Left lung (tissue), 14 donors: ENCODE measurements at places on chromosomes 3 and 15. TPM values are rescaled to one million over a fixed set of nuclear protein-coding genes. Genes with fewer than 3 reads are reported as not detected.

Gene TMEM266
- polyA plus RNA-seq = 2.5 TPM

Gene SH2D7
- polyA plus RNA-seq = 0.58 TPM

Gene AP3B2
- 2.0 TPM for polyA plus RNA-seq

Gene PTX3
- polyA plus RNA-seq = 39.8 TPM

Gene RRP9
- 19.3 TPM for polyA plus RNA-seq

Gene POC1A
- 8.0 TPM for polyA plus RNA-seq
